ENCODE measurements at places on chromosomes 4 and X.
A peak's percentile ranks its signal among the peaks of the same experiment; 100 is the strongest.

DNA sequence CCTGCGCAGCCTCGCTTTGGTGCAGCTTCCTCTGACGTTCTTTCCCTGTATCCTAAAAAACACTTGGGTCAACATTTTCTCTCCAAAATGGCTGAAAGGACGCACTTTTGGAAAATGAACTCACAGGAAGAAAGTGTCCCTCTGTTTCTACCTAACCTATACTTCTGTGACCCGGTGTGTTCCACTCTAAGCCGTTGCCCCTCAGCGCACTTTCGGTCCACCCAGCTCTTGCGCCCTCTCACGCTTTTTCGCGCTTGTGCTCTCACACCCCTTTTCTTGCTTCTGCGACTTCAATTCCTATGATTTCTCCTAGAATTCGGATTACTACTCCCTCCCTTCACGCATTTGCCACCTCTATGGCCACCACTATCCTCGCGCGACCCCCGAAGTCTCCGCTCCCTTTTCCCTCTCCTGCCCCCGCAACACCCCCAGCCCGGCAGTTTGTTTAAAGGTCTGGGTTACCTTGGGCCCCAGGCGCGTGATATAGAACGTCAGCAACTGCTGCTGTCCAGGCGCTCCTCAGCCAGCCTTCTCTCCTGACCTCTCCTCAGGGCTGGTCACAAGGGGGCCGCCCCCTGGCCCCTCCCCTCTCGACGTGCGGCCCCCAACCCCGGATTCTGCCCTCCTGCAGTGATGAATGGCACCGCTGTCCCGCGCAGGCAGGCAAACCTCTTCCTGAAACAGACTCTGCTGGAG is at the start of gene USP51:
USP51 (minus strand) TSS at position 535 of the 696 bp plus-strand sequence. CDS start 909 bp downstream, outside the sequence.
- peak; percentile 39 for ATAC-seq

DNA sequence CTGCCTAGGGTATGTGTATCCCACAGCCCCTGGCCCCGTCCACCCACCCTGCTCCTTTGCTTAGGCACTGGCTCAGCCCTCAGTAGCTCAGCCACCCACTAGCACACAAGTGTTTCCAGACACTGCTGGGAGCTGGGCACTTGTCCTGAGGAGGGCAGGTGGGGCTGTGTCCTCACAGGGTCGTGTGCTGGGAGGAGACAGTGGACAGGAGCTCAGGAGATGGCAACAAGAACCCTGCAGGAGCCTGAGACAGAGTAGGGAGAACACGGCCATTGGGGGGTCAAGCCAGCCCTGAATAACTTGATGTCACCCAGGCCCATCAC is 5.5 kb upstream of the CPLX1 start:
- no peak for ATAC-seq

DNA sequence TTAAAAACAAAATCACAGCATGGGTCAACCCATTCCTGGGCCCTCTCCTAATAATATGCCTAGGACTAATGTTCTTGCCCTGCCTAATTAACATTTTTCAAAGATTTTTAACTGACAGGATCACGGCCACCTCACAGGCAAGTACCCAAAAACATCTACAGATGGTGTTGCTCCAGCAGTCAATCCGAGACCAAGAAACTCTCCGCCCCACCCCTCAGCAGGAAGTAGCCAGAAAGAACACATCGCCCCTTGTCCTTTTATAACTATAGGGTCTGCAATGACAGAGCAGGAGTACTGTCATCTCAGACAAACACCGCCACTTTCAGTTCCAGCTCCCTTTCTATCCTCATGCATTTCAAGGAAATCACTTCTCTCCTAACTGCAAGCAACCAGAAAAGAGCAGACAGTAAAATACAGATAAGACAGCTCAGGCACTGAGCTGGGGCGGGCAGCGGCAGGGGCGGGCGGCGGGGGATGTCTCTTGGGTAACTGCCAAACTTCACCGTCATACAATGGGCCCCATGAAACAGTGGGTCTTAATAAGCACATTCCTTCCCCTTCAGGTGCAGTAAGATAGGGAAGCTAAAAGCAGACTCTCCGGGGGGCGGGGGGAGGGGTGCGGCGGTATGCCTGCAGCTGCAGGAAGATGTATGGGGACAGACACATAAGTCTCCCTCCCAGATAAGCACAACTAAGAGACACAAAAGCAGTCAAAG is 67.4 kb downstream of the ZNF182 start:
- no peak for ATAC-seq

- ATAC-seq: peak; percentile 73
Measured at GRCh38 chr4:147981305-147981704, 249.4 kb downstream of the ARHGAP10 start.

GRCh38 chr4:177427192-177427591 is 15.0 kb downstream of the AGA start:
- no peak for ATAC-seq

- ATAC-seq: no peak
Measured at GRCh38 chrX:69357317-69357716, 146.8 kb upstream of the NALF2 start.

DNA sequence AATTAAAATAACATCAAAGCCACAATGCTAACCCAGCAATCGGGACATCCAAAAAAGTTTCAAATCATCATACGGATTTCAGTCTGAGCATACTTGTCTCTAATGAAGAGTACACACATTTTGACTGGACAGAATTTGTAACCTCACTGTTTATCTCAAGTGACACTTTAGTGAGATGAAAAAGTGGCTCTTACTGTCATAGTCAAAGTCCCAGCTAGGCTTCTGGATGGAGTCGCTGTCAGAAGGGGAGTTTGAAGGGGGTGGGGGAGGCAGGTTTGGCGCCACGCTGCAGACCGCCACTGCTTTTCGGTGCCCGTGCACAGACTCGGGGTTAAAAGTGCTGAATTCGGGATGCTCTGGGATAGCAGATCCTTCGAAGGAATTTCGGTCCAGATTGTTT is 41.0 kb upstream of the MTNR1A start:
- ATAC-seq: no peak

DNA sequence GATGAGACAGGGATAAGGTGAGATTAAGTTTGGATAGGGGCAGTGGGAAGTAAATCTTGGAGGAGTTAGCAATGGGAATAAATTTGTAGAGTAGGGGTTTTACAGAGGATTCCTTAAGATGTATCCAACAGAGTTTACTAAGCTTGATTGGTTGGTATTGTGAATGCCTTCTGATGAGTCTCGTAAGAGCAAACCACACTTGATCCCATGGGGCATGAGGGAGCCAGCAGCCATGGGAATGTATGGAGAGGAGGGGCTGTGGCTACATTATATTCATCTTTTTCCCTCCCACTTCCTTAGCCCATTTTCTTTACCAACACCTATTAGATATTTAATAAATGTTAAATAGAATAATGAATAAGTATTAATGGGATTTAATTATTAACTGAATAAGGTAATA is 126.6 kb upstream of the NDST3 start:
- ATAC-seq: no peak

GRCh38 chr4:109994415-109994827 is 81.7 kb downstream of the EGF start:
- ATAC-seq: peak; percentile 60

DNA sequence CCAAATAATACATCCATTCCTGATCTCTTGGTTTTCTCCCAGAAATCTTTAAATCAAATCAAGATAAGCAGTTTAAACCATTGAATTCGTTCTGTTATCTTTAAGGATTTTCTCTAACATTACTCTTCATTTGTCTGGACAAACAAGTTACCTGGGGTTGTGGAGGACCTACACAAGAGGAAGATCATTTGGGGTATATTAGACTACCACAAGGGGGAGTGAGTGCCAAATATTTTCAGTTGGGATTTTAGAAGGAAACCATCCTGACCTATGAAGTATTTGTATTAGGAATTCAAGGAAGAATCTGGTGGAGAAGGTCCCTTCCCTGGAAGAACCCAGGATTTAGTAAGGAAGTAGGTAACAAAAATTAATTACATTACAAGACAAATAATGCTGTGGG is 12.0 kb upstream of the DCHS2 start:
- ATAC-seq: no peak

GRCh38 chrX:44898411-44899221 is 25.6 kb downstream of the KDM6A start:
- ATAC-seq: peak; percentile 22

DNA sequence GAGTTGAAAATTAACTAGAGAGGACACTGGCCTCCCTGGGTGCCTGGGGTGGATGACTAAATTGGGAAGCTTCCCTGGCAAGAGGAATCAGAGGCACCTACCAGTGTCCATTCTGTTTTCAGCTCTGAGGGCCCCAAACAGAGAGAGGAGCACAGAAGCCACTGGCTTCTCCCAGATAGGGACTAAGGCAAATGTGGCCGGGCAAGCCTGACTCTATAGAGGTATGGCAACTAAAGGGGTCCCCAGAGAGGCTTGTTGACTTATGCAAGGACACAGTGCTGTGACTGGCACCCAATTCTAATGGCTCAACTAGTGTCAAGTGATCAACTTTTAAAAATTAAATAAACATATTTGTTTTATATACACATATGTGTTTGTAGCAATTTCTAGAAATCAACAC is 17.2 kb downstream of the TRPC3 start:
- ATAC-seq: no peak
